NCI-H526 treated with DMSO at 0.1 percent for 48 hours (cell line): ENCODE measurements at places on chromosomes 1 and 21.

DNA sequence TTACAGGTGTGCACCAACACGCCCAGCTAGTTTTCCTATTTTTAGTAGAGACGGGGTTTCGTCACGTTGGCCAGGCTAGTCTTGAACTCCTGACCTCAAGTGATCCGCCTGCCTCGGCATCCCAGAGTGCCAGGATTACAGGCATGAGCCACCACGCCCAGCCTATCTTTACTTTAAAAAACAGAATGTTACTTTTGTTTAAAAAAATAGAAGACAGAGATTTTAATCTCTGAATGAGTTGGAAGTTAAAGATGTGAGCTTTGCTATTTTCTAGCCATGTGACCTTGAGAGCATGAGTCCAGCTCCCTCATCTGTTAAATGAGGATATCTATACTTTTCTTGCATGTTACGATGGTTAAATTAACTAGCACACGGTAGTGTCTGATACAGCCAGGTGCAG is 3.9 kb upstream of the PUM1 start:
- no peak for DNase-seq

DNA sequence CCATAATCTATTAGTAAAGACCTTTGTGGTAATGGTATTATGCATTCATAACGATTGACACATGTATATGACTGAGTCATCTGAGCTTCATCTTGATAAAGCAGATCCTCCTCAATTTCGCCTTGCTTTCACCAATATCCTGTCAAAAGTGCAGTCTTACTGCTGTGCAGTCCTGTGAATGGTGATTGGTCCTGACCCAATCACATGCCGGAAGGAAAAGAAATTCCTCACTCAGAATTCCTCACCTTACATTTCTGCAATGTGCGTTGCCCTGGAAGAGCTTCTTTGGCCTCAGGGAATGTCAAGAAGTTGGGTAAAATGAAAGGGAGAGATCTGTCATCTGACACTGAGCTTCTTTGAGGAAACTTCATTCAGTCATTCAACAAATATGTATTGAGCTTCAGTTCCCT is 121.0 kb upstream of the TSPAN2 start:
- DNase-seq, result no peak

DNA sequence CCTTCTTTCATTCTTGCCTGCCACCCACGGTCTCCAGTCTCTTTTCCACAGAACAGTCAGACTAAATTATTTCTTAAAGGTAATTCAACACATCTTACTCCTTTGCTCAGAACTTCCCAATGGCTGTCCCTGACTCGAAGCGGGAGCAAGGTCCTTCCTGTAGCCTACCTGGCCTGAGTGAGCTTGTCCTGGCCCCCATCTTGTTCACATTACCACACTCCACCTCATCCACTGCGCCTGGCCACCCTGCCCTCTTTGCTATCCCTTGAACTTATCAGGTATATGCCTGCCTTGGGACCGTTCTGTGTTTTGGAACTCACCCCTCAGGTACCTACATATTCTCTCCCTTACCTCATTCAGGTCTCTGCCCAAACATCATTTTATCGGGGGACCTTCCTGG is 13.3 kb upstream of the GLIS1 start:
- DNase-seq, result no peak

GRCh38 chr1:4674676-4675075 is 20.3 kb downstream of the AJAP1 start:
- no peak for DNase-seq

- DNase-seq, result no peak
Measured at GRCh38 chr1:185441605-185442004, 124.6 kb upstream of the IVNS1ABP start.

- no peak for DNase-seq
Measured at GRCh38 chr1:119318466-119319309, 49.9 kb upstream of the HAO2 start.

DNA sequence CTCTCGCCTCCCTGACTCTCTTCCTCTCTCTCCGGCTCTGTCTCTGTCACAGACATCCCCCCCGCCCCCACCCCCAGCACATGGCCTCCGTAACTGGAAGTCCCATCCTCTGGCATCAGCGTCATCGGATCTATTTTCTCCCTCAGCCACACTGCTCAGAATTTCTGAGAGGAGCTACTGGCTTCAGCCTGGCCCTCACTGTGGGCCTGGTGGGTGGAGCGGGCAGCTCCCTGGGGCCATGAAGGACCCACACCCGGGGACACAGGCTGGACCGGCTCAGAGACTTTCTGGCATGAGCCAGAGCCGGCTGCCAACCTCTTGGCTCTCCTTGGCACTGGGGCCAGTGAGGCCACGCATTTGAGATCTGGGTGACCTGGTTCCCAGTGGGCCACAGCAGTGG is 61.2 kb upstream of the CASZ1 start:
- no peak for DNase-seq

GRCh38 chr1:11790880-11791715 is 14.7 kb downstream of the MTHFR start:
- DNase-seq, result no peak

DNA sequence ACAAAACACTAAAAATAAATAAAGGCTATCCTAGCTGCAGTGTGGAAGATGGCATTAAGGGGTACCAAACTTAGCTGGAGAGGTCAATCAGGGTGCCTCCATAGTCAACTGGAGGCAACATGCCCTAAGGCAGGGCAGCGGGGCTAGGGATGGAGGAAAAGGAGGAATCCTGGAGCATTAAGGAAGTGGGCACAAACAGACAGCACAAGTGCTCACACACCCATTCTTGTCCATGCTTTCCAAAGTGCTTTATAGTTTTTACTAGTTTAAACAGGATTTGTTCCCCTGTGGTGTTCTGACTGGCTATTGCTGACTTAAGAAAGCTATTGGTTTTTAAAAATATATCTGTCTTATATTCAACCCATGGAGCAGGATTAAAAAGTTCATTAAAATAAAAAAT is 33.3 kb downstream of the TCEANC2 start:
- no peak for DNase-seq

- no peak for DNase-seq
Measured at GRCh38 chr1:43539726-43540434, 9.2 kb downstream of the PTPRF start.

DNA sequence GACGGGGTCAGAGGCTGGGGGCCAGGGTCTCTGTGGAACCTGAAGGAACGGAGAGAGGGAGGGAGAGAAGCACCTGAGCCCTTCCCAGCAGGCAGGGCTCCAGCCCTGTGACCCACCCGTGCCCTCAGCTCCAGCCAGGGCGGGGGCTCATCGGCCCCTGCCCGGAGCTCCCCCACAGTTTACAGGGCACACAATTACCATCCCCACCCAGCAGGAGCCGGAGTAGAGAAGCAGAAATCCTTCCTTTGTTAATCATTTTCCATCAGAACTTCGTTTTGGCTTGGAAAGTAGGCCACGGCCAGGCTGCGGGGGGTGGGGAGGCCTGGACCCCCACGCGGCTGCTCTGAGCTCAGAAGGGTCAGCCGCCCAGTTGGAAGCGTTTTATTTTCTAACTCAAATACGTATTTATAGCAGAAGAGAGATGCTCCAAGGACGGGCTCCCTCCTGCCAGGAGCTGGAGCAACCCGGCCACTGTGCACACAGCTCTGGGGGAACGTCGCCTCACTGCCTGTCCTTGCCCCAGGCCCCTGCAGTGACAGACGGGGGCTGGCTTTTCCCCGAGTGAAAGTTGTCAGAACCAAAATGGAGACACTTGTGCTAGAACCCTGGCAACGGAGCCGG is 42.7 kb upstream of the ADARB1 start:
- no peak for DNase-seq

GRCh38 chr1:40986328-40986783 is 6.9 kb downstream of the CTPS1 start:
- DNase-seq, result no peak

GRCh38 chr1:225748529-225748928 is 29.1 kb upstream of the SRP9 start:
- no peak for DNase-seq

GRCh38 chr21:23026878-23027277 is 2028.7 kb downstream of the NCAM2 start:
- no peak for DNase-seq

DNA sequence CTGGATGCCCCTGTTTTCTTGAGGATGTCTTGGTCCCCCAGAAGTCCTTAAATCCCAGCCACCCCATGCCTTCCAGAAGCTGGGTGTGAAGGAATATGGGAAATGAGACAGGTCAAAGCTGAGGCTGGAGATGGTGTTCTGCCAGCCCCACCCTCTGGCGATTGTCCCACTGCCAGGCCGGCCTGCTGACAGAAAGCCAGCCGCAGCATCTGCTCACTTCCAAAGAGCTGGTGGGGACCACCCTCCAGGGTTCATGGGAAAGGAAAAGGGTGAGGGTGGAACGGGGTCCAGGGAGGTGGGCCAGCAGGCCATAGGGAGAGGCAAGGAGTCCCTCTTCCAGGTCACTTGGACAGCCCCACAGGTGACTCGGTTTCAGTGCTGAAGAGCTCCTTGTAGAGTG is 1.9 kb upstream of the LINGO4 start:
- no peak for DNase-seq

GRCh38 chr21:44734841-44735240 is 23.5 kb upstream of the TSPEAR start:
- DNase-seq, result no peak

- DNase-seq, result no peak
Measured at GRCh38 chr1:5579966-5580365, 412.3 kb downstream of the NPHP4 start.

GRCh38 chr1:55378582-55378981 is 163.4 kb upstream of the USP24 start:
- DNase-seq, result no peak

GRCh38 chr1:7209336-7209735 is 424.1 kb downstream of the CAMTA1 start:
- no peak for DNase-seq

DNA sequence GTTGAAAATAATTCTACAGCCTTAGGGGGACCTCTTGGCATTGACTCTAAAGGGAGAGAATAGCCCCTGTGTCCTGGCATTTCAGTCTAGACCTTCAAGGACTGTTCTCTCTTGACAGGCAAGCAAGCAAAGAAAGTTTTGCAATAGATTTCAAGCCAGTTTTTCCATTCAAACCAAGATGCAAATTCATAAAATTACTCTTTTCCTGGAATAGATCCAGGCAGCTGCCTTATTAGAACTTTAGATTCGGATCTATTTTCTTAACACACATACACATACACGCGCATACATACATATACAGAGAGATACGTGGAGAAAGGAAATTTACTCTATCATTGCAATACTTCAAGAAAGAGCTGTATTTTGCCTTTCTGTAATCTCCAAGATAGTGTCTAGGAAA is 129.4 kb downstream of the EDEM3 start:
- no peak for DNase-seq

GRCh38 chr1:48644190-48644900 is 132.3 kb downstream of the BEND5 start:
- no peak for DNase-seq

GRCh38 chr1:82388679-82389078 is 587.9 kb downstream of the ADGRL2 start:
- no peak for DNase-seq

GRCh38 chr1:18951818-18952391 is 4.6 kb downstream of the IFFO2 start:
- no peak for DNase-seq

GRCh38 chr1:234500269-234500668 is 21.3 kb upstream of the TARBP1 start:
- DNase-seq, result no peak

GRCh38 chr1:116954440-116954839 is 44.7 kb downstream of the PTGFRN start:
- no peak for DNase-seq

GRCh38 chr1:35447278-35447677 is 109.9 kb downstream of the KIAA0319L start:
- no peak for DNase-seq

GRCh38 chr1:99532276-99532580 is 113.7 kb upstream of the PALMD start:
- DNase-seq, result no peak

DNA sequence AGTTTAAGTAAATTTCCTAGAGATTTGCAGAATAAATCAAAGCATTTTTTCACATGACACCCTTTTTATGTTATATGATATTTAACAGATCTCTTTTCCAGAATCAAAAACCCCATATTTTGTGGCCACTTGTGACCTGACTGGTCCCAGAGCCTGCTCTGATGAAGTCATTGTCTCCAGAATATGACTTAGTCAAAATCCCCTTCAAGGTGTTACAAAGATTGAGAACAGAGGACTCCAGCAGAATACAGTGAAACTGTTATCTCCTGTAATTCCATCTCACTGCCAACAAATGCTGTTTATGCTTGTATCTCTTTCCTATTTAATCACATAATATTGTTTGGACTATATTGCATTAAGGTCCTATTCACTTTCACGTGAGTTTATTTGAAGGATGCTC is 25.6 kb downstream of the RGS1 start:
- no peak for DNase-seq

DNA sequence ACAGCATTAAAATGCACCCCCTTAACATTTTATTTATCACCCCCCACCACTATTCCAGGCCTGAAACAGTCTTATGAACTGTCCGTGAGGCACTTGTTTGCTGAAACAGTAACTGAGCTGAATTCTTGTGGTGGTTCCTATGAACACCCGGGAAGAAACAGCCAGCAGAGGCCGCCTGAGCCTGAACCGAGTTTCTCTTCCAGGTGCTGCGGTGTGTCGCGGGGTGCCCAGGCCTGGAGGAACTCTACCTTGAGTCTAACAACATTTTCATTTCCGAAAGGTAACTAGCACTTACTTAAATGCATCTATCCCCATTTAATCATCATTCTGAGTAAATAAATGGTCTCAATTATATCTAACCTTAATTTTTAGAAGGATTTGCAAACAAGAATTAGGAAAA is 66.8 kb downstream of the TBCE start:
- no peak for DNase-seq

GRCh38 chr1:114021665-114022099 is 42.4 kb downstream of the OLFML3 start:
- DNase-seq, result no peak

GRCh38 chr1:205998457-205999241 is 4.5 kb downstream of the RAB7B start:
- DNase-seq, result no peak

DNA sequence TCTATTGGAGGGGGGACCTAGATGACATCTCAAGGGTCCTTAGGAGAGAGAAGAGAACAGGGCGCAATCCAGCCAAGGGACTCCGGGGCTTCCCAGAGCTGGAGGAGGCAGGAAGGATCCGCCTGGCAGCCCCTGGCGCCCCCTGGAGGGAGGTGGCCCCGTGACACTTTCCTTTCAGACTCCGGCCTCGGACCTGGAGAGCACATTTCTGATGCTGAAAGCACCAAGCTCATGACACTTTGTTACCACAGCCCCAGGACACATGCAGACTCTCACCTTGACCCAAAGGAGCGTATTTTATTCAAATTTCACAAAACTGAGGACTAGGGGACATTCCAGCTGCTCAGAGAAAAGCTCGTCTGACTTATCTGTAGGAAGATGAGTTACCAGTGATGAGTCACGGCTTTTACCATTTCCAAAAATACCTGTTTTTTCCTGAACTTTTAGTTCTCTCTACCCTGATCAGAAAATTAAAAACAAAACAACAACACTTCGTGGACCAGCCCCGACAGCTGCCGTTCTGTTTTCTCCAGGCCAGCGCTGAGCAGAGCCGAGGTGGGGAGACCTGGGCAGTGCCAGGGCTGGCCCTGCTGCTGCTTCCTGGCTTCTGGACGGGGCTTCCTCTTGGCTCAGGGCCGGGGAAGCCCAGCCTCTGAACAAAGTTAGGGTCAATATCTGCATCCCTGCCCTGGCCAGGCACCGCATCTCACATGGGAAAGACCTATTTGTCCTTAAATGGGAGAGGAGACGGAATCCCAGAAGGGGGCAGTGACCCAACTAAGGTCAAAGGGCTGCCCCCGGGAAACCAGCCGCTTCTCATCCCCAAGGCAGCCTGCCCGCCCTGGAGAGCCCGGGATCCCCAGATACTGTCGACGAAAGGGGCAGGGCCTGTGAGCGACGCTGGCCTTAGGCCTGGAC is 21.6 kb upstream of the POFUT2 start:
- DNase-seq, result no peak
